Right atrium auricular region (tissue), 2 donors: ENCODE measurements at places on chromosomes 12 and 14. TPM values are rescaled to one million over a fixed set of nuclear protein-coding genes. Genes with fewer than 3 reads are reported as not detected.

SLCO1C1 gene
- total RNA-seq, result 2.0 TPM

SYT1 gene
- not detected for total RNA-seq

DNA sequence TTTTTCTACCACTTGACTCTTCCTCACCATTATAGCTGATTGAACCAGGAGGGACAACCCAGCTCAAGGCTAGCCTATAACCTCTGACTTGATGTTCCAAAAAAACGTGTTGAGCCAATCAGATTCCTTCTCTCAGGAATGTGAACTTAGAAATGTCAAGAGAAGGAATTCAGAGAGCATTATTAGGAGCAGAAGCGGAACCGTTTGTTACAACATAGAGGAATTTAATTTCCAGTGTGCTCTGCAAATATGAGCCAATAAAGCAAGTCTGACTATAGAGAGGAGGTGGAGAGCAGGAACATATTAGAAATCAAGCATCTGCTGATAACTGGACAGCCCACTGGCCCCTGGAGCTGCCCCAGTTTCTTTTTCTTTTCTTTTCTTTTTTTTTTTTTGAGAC is 15.3 kb upstream of the PELI2 start:
- no peak for DNase-seq
- no peaks in the 10 kb centered on the region for H3K36me3 ChIP-seq
- H3K4me3 ChIP-seq, result no peak overlapping the region
- H3K27ac ChIP-seq, result no peak overlapping the region

CISTR gene
- 3.7 TPM for total RNA-seq

DNA sequence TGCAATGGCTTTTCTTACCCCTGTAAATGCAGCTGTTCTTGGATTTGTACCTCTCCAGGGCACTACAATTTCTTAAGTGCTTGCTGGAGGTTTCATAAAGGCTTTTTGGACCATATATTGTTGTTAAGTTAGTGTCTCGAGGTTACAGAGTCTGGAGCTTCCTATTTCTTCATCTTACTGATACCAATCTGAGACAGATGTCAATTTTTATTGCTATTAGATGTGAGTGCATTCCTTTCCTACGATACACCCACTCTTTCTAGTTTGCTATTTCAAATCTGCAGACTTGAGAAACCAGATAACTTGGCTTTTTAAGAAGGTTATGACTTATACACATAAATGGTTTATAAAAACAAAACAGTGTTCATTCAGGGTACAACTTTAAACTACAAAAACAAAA is 2.1 kb downstream of the NOXRED1 start:
- DNase-seq, result no peak
- no peak overlapping the region for H3K27ac ChIP-seq
- no peak overlapping the region for H3K4me3 ChIP-seq
- peaks cover 30% of the 10 kb centered on the region for H3K36me3 ChIP-seq
- no peaks in the 10 kb centered on the region for H3K27me3 ChIP-seq

GRCh38 chr12:129870136-129870535 is 33.7 kb downstream of the TMEM132D start:
- H3K27me3 ChIP-seq, result no peaks in the 10 kb centered on the region
- no peaks in the 10 kb centered on the region for H3K36me3 ChIP-seq
- no peak overlapping the region for H3K27ac ChIP-seq
- no peak for DNase-seq
- H3K4me3 ChIP-seq, result no peak overlapping the region

GRCh38 chr12:10243818-10244520 is 31.3 kb downstream of the GABARAPL1 start:
- peaks cover 12% of the 10 kb centered on the region for H3K36me3 ChIP-seq
- H3K27ac ChIP-seq, result no peak overlapping the region
- DNase-seq, result no peak
- H3K4me3 ChIP-seq, result no peak overlapping the region
- no peaks in the 10 kb centered on the region for H3K4me1 ChIP-seq
- no peaks in the 10 kb centered on the region for H3K27me3 ChIP-seq

- no peaks in the 10 kb centered on the region for H3K27me3 ChIP-seq
- H3K4me3 ChIP-seq, result no peak overlapping the region
- DNase-seq, result no peak
- no peaks in the 10 kb centered on the region for H3K4me1 ChIP-seq
- no peak overlapping the region for H3K27ac ChIP-seq
Measured at GRCh38 chr14:100747736-100748135, 21.0 kb downstream of the DLK1 start.

DNA sequence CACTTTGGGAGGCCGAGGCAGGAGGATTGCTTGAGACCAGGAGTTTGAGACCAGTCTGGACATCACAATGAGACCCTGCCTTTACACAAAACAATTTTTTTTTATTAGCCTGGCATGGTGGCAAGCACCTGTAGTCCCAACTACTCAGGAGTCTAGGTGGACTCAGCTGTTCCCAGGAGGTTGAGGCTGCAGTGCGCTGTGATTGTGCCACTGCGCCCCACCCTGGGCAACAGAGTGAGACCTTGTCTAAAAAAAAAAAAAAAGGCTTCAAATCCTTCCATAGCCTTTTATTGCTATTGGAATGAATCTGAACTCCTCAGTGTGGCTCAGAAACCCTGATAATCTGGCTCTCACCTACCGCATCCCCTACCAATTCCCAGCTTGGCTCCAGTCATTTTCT is 26.1 kb downstream of the AK7 start:
- no peak overlapping the region for H3K4me3 ChIP-seq
- no peaks in the 10 kb centered on the region for H3K36me3 ChIP-seq
- no peaks in the 10 kb centered on the region for H3K4me1 ChIP-seq
- DNase-seq, result no peak
- H3K27me3 ChIP-seq, result no peaks in the 10 kb centered on the region

GRCh38 chr12:20555771-20556170 is 139.4 kb upstream of the SLCO1C1 start:
- peaks cover 3% of the 10 kb centered on the region for H3K4me1 ChIP-seq
- H3K27me3 ChIP-seq, result no peaks in the 10 kb centered on the region
- H3K4me3 ChIP-seq, result no peak overlapping the region
- DNase-seq, result no peak
- H3K27ac ChIP-seq, result peak overlapping the region; percentile 17
- no peaks in the 10 kb centered on the region for H3K36me3 ChIP-seq

RHEBL1 gene
- 0.35 TPM for total RNA-seq

DNA sequence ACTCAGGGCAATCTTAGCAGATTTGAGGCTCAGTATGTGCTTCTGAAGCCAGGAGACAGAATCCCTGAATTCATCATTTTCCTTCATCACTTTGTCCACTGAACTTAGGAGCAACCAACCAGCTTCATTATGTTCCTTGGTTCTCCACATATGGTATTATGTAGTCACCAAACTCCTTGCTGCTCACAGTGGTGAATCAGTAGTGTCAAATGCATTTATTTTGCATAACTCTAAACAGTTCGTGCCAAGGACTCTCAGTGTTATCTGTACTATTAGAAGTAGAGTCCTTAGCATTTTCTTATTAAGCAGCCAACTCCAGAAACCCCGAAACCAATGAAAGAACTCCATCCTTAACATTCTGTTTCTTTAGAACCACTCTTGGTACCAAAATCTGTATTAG is 466.9 kb upstream of the RGS6 start:
- H3K4me1 ChIP-seq, result no peaks in the 10 kb centered on the region
- no peak overlapping the region for H3K4me3 ChIP-seq
- H3K27me3 ChIP-seq, result no peaks in the 10 kb centered on the region
- H3K36me3 ChIP-seq, result no peaks in the 10 kb centered on the region

IQSEC3 gene
- total RNA-seq, result 0.67 TPM

SLC6A12 gene
- total RNA-seq, result 1.1 TPM

DNA sequence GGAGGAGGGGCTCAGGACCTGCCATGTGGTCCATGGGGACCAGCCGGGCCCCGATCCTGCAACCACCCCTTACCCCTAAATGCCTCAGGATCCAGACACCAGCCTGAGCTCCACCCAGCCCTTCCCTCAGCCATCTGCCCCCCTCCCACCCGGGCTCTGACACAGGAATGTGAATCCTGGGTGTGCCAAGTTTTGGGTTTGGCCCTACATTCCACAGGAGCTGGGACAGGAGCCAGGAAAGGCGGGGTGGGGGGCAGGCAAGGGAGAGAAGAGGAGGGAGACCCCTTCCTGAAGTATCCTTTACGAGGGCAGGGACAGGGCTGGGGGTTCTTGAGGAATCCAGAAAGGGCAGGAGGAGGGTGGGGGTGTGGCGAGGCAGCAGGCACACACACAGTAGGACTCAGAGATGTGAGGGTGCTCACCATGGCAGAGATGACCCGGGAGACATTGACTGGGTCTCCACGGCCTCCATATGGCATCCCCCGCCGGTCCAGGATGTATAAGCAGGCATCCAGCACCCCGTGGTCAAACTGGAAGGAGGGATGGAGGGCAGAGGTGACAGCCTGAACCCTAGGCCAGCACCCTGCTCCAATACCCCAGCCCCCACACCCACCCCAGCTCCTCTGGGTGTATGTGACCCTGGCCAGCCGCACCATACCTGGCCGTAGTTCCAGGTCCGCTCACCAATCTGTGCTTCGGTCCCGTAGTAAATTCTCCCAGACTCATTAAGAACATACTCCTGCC is 3.5 kb downstream of the TGM1 start:
- no peaks in the 10 kb centered on the region for H3K4me1 ChIP-seq
- no peak overlapping the region for H3K4me3 ChIP-seq
- H3K36me3 ChIP-seq, result no peaks in the 10 kb centered on the region
- H3K27me3 ChIP-seq, result no peaks in the 10 kb centered on the region
- no peak overlapping the region for H3K27ac ChIP-seq

DNA sequence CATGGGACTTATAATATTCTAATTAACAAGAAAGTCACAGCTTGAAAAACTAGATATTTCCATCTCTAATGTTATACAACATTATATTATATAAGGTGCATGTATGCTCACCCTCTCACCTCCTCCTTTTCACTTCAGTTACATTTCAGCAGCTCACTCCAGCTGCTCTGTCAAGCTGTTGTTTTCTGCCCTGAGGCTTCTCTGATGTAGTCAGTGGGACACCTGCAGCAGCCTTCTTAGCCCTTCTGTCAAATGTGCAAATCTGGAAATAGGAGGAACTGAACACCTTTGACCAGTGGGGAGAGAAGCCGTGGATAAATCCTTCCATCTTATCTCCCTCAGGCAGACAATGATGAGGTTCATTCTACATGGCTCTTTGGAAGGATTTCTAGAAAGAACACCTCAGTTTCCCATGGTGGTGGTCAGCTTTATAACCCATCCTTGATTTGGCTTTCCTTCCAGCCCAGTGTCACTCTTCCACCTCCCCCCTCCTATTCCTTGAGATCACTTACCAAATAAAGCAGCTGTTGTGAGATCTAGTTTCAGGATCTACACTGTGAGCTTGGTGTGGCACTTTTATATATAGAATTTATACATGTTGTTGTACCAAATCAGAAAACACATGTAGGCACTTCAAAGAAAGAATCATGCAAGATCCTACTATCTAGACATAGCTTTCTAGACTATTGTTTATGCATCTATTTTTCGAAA is 79.6 kb upstream of the STK38L start:
- H3K27me3 ChIP-seq, result no peaks in the 10 kb centered on the region
- H3K4me3 ChIP-seq, result no peak overlapping the region
- H3K4me1 ChIP-seq, result no peaks in the 10 kb centered on the region
